Calu3 (cell line): ENCODE measurements at places on chromosomes 2 and 18. TPM values are rescaled to one million over a fixed set of nuclear protein-coding genes. Genes with fewer than 3 reads are reported as not detected.

GRCh38 chr2:85185431-85185940 lies 52.3 kb downstream of the TCF7L1 start:
- DNase-seq, result no peak
- peaks cover 24% of the 10 kb centered on the region for H3K27me3 ChIP-seq
- no peak overlapping the region for H3K27ac ChIP-seq
- no peaks in the 10 kb centered on the region for H3K36me3 ChIP-seq

- no peak overlapping the region for H3K27ac ChIP-seq
- no peaks in the 10 kb centered on the region for H3K27me3 ChIP-seq
- H3K4me3 ChIP-seq, result no peak overlapping the region
- H3K36me3 ChIP-seq, result no peaks in the 10 kb centered on the region
- H3K4me1 ChIP-seq, result no peaks in the 10 kb centered on the region
These were observed 41.3 kb downstream of the NABP1 start for GRCh38 chr2:191719261-191719660.

- H3K4me3 ChIP-seq, result peak within 1 kb of the TSS; percentile 53
- DNase-seq, result peak; percentile 60
- H3K4me1 ChIP-seq, result no peaks in the 10 kb centered on the region
- H3K36me3 ChIP-seq, result no peaks in the 10 kb centered on the region
- no peak within 1 kb of the TSS for H3K27ac ChIP-seq
These were observed at the start of gene MAPK4 for GRCh38 chr18:50559752-50560680. TSS of gene MAPK4 (plus strand) at chr18:50560087. CDS start at chr18:50663959, 103,872 bp downstream.

- H3K27ac ChIP-seq, result peak overlapping the region; percentile 96
- DNase-seq, result peak; percentile 44
- no peaks in the 10 kb centered on the region for H3K27me3 ChIP-seq
- H3K36me3 ChIP-seq, result peaks cover 5% of the 10 kb centered on the region
- peaks cover 43% of the 10 kb centered on the region for H3K4me1 ChIP-seq
These were observed 684.4 kb downstream of the IRS1 start for GRCh38 chr2:226115102-226115831.

DNAH6 gene
- 0.95 and 1.3 TPM in 2 replicates for total RNA-seq

DNA sequence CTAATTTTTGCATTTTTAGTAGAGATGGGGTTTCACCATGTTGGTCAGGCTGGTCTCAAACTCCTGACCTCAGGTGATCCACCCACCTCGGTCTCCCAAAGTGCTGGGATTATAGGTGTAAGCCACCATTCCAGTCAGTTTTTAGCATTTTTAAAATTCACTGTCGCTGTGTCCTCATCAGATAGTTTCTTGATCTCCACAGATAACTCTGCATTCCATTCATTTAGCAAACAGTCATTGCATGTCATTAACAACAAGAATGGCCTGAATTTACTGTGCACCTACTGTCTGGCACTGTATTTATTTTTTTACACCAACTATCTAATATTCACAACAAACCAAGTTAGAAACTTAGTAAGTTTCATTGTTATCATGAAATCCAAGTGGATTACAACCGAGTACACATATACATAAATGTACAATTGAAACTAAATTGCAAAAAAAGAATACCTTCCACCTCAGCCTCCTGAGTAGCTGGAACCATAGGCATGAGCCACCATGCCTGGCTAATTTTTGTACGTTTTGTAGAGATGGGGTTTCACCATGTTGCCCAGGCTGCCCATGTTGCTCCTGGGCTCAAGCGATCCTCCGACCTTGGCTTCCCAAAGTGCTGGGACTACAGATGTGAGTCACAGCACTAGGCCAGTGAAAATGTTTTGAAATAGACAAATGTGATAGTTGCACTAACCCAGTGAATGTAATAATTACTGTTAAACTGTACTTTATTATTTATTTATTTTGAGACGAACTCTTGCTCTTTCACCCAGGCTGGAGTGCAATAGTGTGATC lies 4.3 kb downstream of the MCEE start:
- no peak overlapping the region for H3K27ac ChIP-seq
- H3K27me3 ChIP-seq, result no peaks in the 10 kb centered on the region
- peaks cover 4% of the 10 kb centered on the region for H3K36me3 ChIP-seq
- no peaks in the 10 kb centered on the region for H3K4me1 ChIP-seq

DNA sequence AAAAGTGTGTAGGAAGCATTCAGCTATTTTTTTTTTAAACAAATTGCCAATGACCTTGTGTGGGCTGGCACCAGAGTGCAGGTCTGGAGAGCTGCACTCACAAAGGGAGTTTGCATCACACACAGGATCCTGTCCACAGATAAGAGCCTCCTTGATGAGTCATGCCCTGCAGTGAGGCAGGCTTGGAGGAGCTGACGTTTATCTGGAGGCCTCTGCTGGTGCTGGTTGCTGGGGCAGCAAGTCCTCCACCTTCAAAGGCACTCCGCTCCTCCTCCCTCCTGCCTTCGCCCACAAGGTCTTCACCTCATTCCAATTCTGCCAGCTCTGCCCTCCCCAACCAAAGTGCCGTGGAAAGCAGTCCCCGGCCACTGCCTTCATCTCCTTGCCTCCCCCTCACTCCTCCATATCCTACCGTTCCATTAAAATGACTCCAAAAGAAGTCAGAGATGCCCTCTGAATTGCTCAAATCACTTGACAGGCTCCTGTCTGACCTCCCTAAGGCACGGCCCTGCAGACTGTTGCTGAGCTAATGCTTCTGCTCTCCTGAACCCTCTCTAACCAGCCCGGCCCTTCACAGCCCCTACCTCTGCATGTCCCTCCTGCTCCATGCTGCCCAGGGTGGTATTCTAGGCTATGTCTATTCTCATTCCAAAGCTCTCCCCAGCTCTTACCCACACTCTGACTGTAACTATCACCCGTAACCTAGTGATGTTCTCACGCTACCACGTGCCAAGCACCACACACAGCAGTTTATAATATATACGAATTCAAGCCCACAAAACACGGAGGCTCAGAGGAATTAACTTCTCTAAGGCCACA lies 30.9 kb downstream of the LONRF2 start:
- no peak overlapping the region for H3K4me3 ChIP-seq
- peaks cover 16% of the 10 kb centered on the region for H3K36me3 ChIP-seq
- H3K27ac ChIP-seq, result no peak overlapping the region
- DNase-seq, result peak; percentile 85
- H3K4me1 ChIP-seq, result peaks cover 5% of the 10 kb centered on the region

- H3K4me1 ChIP-seq, result no peaks in the 10 kb centered on the region
- peaks cover 88% of the 10 kb centered on the region for H3K27me3 ChIP-seq
- no peak overlapping the region for H3K4me3 ChIP-seq
- no peak for DNase-seq
- no peaks in the 10 kb centered on the region for H3K36me3 ChIP-seq
These were observed 125.6 kb downstream of the HRH4 start for GRCh38 chr18:24585996-24586566.

DNA sequence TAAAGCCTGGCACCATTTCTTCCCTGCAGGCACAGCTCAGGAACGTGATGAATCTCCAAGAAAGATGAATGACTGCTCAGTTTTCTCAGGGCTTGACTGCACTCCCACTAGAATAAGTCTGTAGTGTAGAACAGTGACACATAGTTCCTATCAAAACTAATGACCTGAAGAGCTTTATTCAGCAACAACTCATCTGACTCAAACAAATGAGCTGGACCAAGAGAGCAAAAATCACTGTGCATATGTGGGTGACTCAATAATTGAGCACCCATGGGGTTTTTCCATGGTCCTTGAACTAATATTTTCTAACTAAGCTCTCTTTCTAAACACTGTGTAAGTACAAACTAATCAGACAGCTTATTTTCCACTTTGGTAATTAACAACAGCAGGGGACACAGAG lies 61.1 kb upstream of the XDH start:
- no peak overlapping the region for H3K4me3 ChIP-seq
- DNase-seq, result no peak
- H3K27ac ChIP-seq, result no peak overlapping the region
- H3K4me1 ChIP-seq, result no peaks in the 10 kb centered on the region
- H3K36me3 ChIP-seq, result no peaks in the 10 kb centered on the region

DNA sequence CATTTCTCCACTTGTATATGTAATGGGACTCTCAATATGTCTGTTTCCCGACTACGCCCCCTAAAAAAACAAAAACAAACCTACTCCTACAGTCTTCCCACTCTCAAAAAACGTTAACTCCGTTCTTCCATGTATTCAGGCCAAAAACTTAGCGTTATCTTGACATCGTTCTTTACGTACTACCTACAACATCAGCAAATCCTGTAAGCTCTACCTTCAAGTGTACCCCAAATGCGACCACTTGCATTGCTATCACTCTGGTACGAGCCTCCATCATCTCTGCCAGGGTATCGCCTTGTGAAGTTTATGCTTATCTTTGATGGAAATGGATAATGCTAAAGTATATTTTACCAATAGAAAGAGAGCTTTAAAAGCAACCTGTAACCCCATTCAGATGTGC lies 479 bp downstream of the GPATCH11 start:
- H3K27me3 ChIP-seq, result no peaks in the 10 kb centered on the region
- peaks cover 8% of the 10 kb centered on the region for H3K36me3 ChIP-seq
- no peak overlapping the region for H3K27ac ChIP-seq
- H3K4me1 ChIP-seq, result no peaks in the 10 kb centered on the region

- H3K27ac ChIP-seq, result no peak overlapping the region
- no peaks in the 10 kb centered on the region for H3K27me3 ChIP-seq
- no peaks in the 10 kb centered on the region for H3K36me3 ChIP-seq
- no peaks in the 10 kb centered on the region for H3K4me1 ChIP-seq
- H3K4me3 ChIP-seq, result no peak overlapping the region
These were observed 120.9 kb downstream of the CNTNAP5 start for GRCh38 chr2:124145982-124146381.

- H3K27me3 ChIP-seq, result no peaks in the 10 kb centered on the region
- peak; percentile 74 for DNase-seq
- H3K36me3 ChIP-seq, result no peaks in the 10 kb centered on the region
- no peak overlapping the region for H3K4me3 ChIP-seq
- no peak overlapping the region for H3K27ac ChIP-seq
These were observed 23.0 kb downstream of the DBI start for GRCh38 chr2:119389615-119390306.

TMEM200C gene
- not detected in 2 replicates for total RNA-seq

DNA sequence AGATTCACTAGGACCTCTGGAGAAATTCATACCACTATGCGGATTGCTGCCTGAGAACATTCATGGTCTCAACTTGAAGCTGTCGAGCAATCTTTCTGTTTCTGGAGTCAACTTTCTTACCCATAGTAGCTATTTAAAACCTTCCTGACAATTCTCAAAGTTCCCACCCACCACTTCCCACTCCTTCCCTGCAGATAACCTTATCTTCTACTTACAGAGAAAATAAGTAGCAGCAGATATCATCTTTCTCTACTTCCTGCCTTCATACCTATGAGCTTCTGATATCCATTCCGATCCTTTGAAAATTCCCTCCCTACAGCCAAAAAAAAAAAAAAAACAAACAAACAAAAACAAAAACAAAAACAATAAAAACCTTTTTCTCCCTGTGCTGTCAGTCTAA lies 81.2 kb upstream of the CYRIA start:
- no peaks in the 10 kb centered on the region for H3K36me3 ChIP-seq
- H3K27ac ChIP-seq, result no peak overlapping the region
- H3K4me3 ChIP-seq, result no peak overlapping the region
- no peaks in the 10 kb centered on the region for H3K4me1 ChIP-seq

EVX2 gene
- not detected in 2 replicates for total RNA-seq

LIPG gene
- 36.6 and 44.0 TPM in 2 replicates for total RNA-seq

GRCh38 chr2:212770240-212770639 lies 231.6 kb upstream of the ERBB4 start:
- H3K27ac ChIP-seq, result no peak overlapping the region
- DNase-seq, result no peak
- no peak overlapping the region for H3K4me3 ChIP-seq
- peaks cover 6% of the 10 kb centered on the region for H3K4me1 ChIP-seq

- H3K36me3 ChIP-seq, result no peaks in the 10 kb centered on the region
- H3K27ac ChIP-seq, result no peak overlapping the region
- no peaks in the 10 kb centered on the region for H3K27me3 ChIP-seq
- DNase-seq, result no peak
These were observed 225.9 kb upstream of the FBXO11 start for GRCh38 chr2:48132271-48132625.

DNA sequence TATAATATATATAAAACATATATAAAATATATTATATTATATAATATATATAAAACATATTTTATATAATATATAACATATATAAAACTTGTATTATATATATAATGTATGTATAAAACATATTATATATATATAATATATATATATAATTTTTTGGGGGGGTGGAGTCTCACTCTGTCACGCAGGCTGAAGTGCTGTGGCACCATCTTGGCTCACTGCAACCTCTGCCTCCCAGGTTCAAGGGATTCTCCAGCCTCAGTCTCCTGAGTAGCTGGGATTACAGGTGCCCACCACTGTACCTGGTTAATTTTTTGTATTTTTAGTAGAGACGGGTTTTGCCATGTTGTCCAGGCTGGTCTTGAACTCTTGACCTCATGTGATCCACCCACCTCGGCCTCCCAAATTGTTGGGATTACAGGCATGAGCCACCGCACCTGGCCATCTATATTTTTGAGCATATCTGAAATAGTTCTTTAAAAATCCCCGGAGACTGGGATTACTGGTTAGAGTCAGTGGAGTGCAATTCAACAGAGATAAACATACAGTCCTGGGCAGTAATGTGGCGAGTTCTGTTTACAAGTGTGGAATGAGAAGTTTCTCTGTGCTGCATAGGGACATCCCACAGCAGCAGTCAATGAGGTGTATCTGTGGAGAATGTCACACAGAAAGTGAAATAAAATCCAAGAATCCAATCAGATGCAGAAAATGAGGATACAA lies 208.4 kb downstream of the MYCN start:
- no peaks in the 10 kb centered on the region for H3K27me3 ChIP-seq
- DNase-seq, result no peak
- H3K4me1 ChIP-seq, result no peaks in the 10 kb centered on the region
- no peak overlapping the region for H3K4me3 ChIP-seq
- H3K36me3 ChIP-seq, result no peaks in the 10 kb centered on the region

PGAP1 gene
- 3.9 and 5.8 TPM in 2 replicates for total RNA-seq

MAP3K19 gene
- total RNA-seq, result not detected in 2 replicates

GRCh38 chr2:121175326-121175725 lies 109.7 kb downstream of the TFCP2L1 start:
- no peaks in the 10 kb centered on the region for H3K36me3 ChIP-seq
- DNase-seq, result no peak
- H3K27me3 ChIP-seq, result no peaks in the 10 kb centered on the region

SDC1 gene
- total RNA-seq, result 118 and 136 TPM in 2 replicates

- H3K36me3 ChIP-seq, result peaks cover 58% of the 10 kb centered on the region
- no peak for DNase-seq
- H3K27me3 ChIP-seq, result no peaks in the 10 kb centered on the region
- no peaks in the 10 kb centered on the region for H3K4me1 ChIP-seq
- peak overlapping the region; percentile 50 for H3K27ac ChIP-seq
These were observed 34.9 kb downstream of the PTCD3 start for GRCh38 chr2:86140969-86141392.

C1GALT1C1L gene
- 1.3 and 1.5 TPM in 2 replicates for total RNA-seq

DNA sequence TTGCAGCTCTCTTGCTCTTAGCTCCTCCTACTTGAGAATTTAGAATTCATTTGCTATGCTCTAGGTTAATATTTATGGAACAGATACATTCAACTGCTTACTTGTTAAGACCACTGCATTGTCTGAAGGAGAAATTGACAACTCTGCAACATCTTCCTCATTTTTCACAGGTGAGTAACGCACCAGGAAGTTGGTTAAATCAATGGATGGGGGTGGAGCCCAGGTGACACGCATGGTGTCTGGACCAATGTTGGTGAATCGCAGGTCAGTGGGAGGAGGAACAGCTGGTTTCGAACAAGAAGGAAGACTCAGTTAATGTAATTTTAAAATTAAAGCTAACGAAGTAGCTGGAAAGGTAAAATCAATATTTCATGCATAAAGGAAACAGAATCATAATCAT lies 44.3 kb downstream of the FN1 start:
- no peaks in the 10 kb centered on the region for H3K27me3 ChIP-seq
- H3K4me3 ChIP-seq, result no peak overlapping the region
- DNase-seq, result peak; percentile 70
- H3K27ac ChIP-seq, result peak overlapping the region; percentile 38
- H3K4me1 ChIP-seq, result peaks cover 10% of the 10 kb centered on the region

GRCh38 chr2:37917281-37918228 lies 7.5 kb upstream of the RMDN2 start:
- DNase-seq, result no peak
- peaks cover 6% of the 10 kb centered on the region for H3K36me3 ChIP-seq
- H3K4me3 ChIP-seq, result no peak overlapping the region
- no peaks in the 10 kb centered on the region for H3K27me3 ChIP-seq
- H3K4me1 ChIP-seq, result peaks cover 46% of the 10 kb centered on the region
